ENCODE measurements at places on chromosomes 3 and 15.

- DNase-seq: no peak
Measured at GRCh38 chr3:28564211-28564610, 215.6 kb upstream of the AZI2 start.

- no peak for DNase-seq
Measured at GRCh38 chr3:147930232-147930807, 521.2 kb downstream of the ZIC1 start.

DNA sequence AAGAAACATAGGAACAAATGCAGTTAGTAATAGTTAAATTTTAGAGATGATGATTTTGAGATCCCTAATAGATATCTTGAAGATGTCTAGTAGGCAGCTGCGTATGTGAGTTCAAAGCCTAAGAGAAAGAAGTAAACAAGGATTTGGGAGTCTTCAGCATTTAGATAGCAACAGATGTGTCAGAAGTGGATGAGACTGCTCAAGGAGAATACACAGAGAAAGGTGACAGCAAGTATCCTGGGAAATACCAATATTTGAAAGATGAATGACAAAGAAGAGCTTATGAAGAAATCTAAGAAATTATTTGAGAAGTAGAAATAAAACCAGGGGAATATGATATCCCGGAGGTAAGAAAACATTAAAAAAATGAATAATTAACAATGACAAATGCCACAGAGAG is 130.9 kb downstream of the PCCB start:
- DNase-seq: no peak

GRCh38 chr15:97087006-97087741 is 756.7 kb downstream of the NR2F2 start:
- no peak for DNase-seq

GRCh38 chr3:183766745-183767606 is 58.4 kb downstream of the MAP6D1 start:
- peak; percentile 51 for DNase-seq
